ENCODE measurements at places on chromosomes 5 and 9.

DNA sequence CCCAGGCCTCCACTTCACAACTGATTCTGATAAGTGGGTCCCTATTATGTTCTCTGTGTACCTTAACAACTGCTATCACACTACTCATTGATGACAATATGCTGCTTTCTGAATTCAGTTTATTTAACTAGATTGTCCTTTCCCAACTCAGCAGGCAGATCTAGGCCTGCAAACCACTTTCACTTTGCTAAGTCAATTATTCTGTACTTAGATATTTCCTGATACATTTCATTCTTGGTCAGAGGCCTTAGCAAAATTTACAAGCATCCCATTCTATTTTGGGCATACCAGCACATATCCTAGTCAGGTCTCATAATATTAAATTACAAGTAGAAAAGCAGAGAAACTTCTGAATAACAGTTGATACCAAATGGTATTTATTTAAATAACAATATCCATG, 235.7 kb upstream of the HAPLN1 start:
- no peak for DNase-seq

DNA sequence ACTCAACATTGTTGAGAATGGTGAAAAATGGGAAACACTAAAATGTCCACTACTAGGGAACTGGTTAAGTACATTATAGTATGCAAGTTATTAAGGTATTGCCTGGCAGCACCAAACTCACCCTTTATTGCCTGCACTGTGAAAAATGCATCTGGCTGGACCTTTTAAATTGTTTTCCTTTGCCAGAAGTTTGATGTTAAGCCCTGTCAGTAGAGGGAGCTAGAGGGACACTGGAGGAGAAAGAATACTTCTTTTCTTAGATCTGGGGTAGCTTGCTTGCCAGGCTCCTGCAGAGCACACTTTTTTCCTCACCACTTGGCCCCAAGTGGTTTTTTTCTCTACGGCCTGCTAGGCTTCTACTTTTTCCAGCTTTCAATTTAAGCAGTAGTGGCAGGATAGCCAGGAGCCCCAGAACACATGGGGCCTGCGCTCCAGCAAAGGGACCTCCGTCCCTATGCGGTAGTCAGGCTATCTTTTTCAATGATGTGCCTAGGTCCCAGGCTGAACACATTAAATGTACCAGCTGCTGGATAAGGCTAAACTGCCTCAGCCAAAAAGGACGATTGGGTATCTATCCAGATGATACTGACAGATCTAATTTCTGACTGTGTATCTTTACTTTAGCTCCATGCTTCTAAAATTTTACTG, 8.0 kb upstream of the HABP4 start:
- no peak for DNase-seq

DNA sequence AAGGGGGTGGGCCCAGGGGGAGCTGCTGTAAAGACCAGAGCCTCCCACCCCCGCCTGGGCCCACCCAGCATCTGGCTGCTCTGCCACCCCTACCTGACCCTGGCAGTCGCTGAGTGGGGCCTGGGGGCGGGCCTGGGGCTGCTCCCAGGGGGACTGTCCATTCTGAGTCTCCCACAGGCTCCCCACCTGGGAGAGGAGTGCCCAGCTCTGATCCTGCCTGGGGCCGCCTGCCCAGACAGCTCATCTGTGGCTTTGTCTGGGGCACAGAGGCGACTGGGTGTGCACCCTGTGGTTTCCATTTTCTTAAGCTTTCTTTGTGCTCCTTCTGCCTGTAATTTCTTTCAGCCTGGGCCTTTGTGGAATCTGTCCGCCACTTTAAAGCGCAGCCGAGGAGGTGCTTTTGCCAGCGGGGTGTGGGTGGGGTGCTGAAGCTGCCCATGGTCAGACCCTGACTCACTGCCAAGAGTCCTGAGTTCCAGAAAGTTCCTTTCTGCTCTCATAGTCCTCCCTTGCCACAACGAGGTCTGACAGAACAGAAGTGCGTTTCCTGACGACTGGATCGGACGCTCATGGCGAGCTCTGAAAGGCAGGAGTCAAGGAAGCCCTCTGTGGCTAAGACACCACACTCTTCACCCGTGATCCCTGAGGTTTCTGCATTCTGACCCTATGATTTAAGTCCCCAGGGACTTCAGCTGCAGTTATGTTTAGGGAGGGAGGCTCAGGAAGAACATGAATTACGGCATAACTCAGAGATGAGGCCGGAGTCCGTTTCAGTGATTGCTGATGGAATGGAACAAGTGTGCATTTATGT, 225.0 kb downstream of the FANCC start:
- no peak for DNase-seq

GRCh38 chr5:157509093-157509492, 49.1 kb downstream of the NIPAL4 start:
- DNase-seq = no peak

GRCh38 chr5:172293054-172293744, 9.6 kb upstream of the UBTD2 start:
- no peak for DNase-seq

DNA sequence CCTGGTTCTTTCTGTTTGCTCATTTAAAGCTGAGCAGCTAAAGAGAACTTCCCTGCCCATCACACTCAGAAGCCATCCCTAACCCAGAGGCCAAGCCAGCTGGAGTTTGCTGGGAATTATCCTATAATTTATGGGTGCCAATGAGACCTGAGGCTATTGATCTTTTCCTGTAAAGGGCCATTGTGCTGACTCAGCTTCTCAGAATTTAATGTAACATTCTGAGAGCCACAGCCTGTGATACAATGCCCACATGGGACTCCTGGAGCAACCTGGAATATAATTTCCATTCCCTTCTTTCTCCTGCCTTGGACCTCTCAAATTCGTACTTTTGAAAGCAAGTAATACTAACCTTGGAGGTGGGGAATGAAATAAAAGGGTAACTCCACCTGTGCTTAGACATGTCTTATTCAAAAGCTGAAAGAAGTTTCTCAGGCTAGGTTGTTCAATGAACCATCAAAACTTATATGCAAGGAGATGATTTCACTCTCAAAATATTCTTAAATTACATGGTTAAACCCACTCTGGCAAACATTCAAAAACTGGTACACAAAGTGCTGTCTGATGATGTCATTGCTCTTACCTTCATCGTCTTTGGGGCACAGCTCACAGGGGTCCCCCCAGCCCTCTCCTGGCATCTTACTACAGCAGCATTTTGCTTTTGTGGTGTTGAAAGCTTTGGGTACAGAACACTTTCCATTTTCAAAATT, 206.7 kb downstream of the SLC12A2 start:
- peak; percentile 5 for DNase-seq

Data from HS-5 (cell line).